ENCODE measurements at places on chromosomes 5 and 9.
A peak's percentile ranks its signal among the peaks of the same experiment; 100 is the strongest.

DNA sequence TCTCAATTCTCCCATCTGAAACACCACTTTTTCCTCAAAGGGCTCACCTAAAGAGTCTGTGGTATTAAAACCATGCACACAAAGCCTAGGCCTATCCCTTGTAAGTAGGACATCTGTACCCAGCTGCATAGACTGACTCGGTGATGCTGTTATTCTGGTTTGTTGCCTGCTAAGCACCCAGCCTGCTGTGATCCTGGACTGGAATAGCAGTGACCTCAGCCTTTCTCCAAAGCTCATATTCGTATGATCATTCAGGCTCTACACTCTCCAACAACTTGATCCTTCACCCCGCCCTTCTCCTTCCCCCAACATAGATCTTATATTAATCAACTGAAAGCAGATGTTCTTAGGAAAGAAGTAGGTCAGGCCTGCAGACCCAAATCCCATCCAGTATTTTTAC, 81.4 kb upstream of the WWC1 start:
- DNase-seq = no peak

DNA sequence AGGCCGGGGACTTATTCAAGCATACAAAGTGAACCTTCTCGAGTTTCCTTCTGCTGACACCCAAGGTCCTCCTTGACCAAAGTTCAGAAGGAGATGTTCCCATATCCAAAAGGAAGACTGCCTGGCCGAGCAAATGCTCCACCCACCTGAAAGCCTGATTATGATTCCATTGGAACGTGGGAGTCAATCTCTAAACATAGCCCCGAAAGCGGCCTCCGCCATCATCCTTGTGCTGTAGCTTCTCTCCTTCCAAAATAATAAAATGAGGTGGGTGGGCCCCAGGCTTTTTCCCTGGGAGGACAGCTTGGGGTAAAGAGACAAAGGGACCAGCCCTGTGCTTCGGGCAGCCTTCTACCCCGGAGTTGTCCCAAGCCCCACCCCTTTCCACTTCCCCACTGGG, 355.6 kb upstream of the SLC30A5 start:
- DNase-seq = no peak

GRCh38 chr9:99868845-99869244, 37.6 kb upstream of the STX17 start:
- DNase-seq = no peak

GRCh38 chr9:16824545-16825330, 45.7 kb downstream of the BNC2 start:
- no peak for DNase-seq

DNA sequence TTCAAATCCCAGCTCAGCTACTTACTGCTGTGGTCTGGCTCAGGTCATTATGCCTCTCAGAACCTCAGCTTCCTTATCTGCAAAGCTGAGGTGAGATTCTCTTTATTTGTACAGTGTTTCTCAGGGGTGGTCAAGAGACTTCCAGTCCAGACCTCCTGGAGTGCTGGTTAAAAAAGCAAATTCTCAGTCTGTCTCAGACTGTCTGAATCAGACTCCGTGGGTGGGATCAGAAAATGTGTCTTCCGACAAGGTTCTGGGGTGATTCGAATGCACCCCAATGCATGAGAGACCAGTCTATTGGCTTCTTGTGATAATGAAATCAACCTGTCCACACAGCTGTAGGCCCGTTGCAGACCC, 137.7 kb upstream of the SMIM23 start:
- DNase-seq = no peak

- no peak for DNase-seq
Measured at GRCh38 chr5:123220621-123221146, 131.6 kb downstream of the PRDM6 start.

- DNase-seq = no peak
Measured at GRCh38 chr5:121430538-121430937, 421.1 kb upstream of the FTMT start.

- no peak for DNase-seq
Measured at GRCh38 chr9:38292480-38292879, 100.0 kb upstream of the ALDH1B1 start.

- DNase-seq = no peak
Measured at GRCh38 chr5:150487199-150488061, 20.5 kb upstream of the NDST1 start.

GRCh38 chr9:111163716-111164389, 125.6 kb upstream of the LPAR1 start:
- no peak for DNase-seq

GRCh38 chr5:106121972-106122605, 1548.6 kb downstream of the EFNA5 start:
- DNase-seq = peak; percentile 26

GRCh38 chr9:115204904-115205453, 87.0 kb upstream of the TNC start:
- no peak for DNase-seq

GRCh38 chr5:134525683-134526482, 413 bp downstream of the JADE2 start:
- DNase-seq = peak; percentile 82

DNA sequence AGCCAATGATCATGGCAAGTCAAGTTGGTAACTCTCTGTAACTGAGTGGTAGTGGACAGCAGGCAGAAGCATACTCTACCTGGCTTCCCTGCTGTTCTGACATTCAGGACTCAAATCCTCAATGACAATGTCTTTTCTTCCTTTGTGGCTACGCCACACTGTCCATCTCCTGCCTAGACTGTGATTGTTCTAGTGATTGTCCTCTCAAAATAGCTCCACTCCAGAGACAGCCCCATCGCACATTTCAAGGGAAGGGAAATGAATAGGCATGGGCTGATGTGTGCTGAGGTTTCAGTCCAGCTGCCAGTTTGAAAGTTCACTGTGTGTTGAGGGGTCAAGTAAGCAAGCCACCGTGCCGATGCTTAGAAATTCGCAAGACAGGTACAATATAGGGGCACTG, 227.0 kb upstream of the WWC1 start:
- no peak for DNase-seq

DNA sequence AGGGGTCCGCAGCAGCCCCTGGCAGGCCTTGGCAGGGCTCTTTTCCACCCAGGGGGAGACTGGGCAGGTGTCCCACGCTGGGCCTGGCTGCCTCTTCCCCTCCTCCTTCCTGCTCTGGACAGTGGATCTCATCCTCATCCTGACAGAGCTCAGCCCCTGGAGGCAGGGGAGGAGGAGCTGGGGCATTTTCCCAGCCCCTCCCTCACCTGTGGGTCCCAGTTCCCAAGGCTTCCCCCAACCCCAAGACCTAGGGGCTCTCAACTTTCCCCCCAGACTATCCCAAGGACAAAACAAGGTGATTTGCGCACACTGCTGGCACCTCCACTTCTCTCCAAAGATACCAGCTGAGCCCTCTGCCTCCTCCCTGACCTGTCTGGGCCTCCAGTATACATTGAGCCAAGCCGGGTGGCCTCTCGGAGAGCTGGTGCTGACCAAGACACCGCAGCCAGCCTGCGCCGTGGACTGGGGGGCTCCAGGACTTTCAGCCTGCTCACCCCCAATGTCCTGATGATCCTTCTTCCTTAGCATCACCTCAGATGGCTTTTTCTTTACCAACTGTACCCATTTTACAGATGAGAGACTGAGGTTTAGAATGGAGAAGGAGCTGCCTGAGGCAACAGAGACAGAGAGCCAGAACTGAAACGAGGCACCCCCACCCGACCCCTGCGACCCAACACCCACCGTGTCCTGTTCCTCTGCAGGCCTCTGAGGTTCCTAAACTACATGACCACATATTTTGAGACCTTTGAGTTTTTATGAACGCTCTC, 126.6 kb downstream of the BARX1 start:
- DNase-seq = no peak

DNA sequence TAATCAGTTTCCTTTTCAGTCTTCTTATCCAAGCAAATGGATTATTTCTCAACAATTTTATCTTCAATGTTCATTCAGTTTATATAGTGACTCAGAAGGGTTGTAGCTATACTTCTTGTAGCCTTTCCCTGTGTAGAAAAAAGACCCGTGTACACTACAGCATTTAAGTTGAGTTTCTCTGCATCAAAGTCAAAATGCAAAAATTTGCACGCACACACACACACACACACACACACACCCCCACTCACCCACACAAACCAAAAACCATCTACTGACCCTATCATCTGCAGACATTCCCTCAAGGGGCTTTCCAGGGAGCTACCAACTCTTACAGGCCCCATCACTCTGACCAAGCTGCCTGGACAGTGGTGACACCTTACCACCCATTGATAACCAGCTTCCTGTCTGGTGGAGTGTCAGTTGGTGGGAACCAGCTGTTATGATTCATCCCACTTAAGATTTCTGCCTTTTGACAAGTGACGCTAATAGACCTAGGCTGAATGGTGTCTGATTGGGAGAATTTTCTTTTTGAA, 12.2 kb upstream of the ELL2 start:
- DNase-seq = peak; percentile 58

- no peak for DNase-seq
Measured at GRCh38 chr9:108476574-108476973, 379.2 kb downstream of the ACTL7B start.

GRCh38 chr9:16701347-16701746, 169.1 kb downstream of the BNC2 start:
- DNase-seq = no peak

- DNase-seq = peak; percentile 3
Measured at GRCh38 chr5:101943784-101944183, 352.3 kb downstream of the SLCO4C1 start.

DNA sequence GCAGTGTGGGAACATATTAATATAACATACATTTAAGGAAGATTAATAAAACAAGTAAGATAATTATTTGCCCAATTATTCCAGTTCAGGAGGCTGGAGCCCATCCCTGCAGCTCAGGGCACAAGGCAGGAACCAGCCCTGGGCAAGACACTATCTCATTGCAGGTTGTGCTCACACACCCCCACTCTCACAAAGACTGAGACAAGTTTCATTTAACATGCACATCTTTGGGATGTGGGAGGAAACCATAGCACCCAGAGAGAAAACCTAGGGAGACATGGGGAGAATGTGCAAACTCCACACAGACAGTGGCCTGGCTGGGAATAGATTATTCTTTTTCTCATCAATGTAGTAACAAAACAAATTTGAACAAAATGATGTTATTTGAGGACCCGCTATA, 279.1 kb downstream of the MCTP1 start:
- no peak for DNase-seq

GRCh38 chr5:149254506-149254905, 17.2 kb upstream of the AFAP1L1 start:
- DNase-seq = peak; percentile 17

GRCh38 chr9:71349218-71349617, 227.8 kb upstream of the TRPM3 start:
- DNase-seq = no peak

DNA sequence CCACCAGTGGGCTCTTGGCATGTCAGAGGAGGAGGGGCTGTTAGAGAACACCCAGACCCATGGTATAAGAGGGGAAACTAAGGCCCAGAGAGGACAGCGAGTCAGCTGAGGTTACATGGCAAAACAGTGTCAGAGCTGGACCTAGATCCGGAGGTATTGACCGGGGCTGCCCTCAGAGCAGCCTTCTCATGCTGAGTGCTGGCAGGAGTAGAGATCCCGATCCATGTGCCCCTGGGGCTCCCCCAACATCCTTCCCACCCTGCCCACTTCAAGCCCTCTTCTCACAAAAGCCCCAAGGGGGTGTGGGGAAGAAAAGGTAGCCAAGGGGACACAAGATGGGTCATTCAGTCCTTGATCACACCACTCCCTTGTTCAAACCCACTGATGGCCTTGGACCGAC, 19.9 kb downstream of the CSF1R start:
- no peak for DNase-seq

DNA sequence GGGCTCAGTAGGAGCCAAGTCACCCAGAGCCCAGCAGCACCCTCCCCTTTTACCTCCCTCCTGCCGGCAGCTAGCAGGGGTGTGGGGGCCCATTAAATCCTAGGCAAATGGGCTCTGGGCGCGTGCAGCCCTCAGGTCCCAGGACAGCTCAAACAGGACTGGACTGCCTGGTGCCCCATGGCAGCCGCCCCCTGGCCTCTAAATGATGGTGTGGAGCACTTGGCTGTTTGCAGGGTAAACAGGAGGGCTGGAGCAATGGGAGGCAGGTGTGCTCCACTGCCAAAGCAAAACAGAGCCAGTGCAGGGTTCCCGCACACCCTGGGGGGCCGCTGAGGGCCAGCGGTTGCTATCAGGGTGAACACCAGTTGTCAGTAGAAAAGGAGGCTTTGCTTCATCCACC, 55.9 kb upstream of the C5orf58 start:
- no peak for DNase-seq

- DNase-seq = no peak
Measured at GRCh38 chr9:20863945-20864344, 167.5 kb downstream of the HACD4 start.

- DNase-seq = no peak
Measured at GRCh38 chr5:66987126-66987525, 209.5 kb downstream of the CD180 start.

DNA sequence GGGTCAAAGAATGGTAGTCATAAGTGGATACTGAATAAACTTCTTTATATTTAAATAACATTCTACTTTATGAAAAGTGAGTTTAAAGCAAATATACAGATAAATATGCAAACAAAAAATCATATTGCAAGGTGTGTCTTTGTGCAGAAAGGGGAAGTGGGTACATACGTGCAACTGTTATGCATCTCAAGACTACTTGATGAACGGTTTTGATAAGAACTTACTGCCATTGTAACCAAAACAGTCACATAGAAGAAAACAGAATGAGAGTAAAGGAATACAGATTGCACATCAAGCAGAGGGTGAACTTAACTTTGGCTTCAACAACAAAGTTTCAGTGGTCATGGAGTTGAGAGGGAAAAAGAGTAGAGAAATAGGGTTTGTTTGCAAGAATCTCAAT, 9.9 kb downstream of the CAMK4 start:
- DNase-seq = no peak

DNA sequence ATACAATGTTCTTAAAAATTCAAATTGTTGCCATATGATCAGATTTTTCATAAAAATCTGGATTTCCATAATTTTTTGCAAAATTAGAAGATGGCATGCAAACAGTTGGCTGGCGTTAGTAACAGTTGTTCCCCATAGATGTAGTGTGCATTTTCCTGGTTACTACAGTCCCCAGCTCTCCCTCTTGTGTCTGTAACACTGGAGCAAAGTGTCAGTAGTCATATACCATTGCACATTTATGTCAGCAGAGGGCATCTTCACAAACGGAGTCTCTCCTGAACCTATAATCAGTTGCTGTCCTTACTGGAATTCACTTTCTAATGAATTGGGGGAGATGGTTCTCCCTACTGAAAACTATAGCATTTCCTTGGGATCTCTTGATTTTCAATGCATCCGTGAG, 44.7 kb upstream of the DMAC1 start:
- peak; percentile 10 for DNase-seq

- DNase-seq = no peak
Measured at GRCh38 chr9:107895501-107896001, 406.0 kb upstream of the KLF4 start.

- no peak for DNase-seq
Measured at GRCh38 chr5:8848997-8849594, 696.8 kb downstream of the SEMA5A start.

DNA sequence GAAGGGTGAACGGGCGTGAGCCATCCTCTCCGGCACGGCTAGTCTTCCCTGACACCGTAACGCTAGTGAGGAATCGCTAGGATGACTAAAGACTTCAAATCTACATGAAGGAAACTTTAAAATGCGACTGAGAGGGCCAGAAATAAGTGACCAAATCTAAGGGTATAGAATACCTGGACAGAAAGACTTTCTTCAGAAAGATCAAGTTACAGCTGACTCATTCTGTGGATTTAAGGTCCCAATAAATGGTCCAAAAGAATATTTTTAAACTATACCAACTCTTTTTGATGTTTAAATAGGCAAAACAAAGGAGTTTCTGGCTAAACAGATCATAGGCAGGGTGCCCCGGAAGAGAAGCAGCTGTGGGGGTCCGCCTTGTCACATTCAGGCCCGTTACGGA, 38.9 kb upstream of the CEP72 start:
- no peak for DNase-seq

- DNase-seq = no peak
Measured at GRCh38 chr5:137975208-137975607, 57.7 kb downstream of the FAM13B start.

All from DND-41 (cell line).